ENCODE measurements at places on chromosomes 4 and X.

DNA sequence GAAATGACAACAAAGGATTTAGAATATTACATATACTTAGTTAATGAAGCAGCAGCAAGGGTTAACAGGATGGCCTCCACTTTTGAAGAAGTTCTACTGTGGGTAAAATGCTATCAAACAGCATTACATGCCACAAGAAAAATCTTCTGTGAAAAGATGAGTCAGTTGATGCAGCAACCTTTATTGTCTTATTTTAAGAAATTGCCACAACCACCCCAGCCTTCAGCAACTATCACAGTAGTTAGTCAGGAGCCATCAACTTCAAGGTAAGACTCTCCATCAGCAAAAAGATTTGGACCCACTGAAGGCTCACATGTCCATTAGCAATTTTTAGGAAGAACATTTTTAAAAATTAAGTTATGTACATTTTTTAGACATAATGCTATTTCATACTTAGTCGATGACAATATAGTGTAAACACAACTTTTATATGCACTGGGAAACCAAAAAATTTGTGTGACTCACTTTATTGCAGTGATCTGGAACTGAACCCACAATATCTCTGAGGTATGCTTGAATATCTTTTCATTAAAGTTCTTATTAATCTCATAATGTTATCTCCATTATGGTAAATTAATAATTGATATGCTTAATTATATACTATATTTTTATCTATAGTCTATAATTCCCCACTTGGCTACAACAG, 81.2 kb downstream of the SPCS3 start:
- no peak for DNase-seq

DNA sequence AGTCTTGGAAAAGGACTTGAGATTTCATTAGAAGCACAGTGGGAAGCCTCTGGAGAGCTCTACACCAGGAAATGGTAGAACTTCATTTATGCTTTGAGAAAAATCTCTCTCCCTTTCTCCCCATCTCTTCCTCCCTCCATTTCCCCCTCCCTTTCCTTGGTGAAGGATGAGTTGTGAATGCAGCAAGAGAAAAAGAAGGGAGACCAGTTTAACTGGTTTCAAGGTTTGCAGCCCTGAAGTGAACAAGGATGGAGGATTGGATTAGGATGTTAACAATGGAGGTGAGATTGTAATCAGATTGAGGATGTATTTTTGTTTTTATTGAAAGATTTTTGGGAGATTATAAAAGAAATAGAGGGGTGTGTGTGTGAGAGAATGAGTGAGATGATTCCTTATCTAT, 99.5 kb downstream of the ANK2 start:
- DNase-seq = no peak

- DNase-seq = no peak
Measured at GRCh38 chr4:165079476-165079875, 25.8 kb downstream of the TRIM75 start.

DNA sequence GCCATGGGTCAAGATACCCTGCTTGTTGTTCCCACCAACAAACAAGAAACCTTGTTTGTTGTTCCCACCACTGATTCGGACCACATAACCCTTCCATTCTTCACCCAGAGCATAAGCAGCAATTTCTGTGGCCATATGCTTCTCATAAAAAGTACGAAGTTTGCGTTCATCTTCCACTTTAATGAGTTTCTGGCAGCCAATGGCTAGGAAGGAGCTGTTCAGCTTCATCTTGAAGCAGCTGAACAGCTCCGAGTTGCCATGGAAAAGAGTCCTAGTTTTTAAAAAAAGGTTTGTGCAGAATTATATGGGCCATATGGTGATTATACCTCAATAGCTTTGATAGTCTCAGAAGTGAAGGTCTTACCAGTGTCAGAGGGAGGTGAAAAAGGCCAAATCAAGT, 65.3 kb downstream of the ENOPH1 start:
- DNase-seq = no peak

- no peak for DNase-seq
Measured at GRCh38 chr4:20859097-20859781, 159.0 kb downstream of the PACRGL start.

GRCh38 chr4:70994387-70995099, 1.1 kb downstream of the DCK start:
- no peak for DNase-seq

- DNase-seq = no peak
Measured at GRCh38 chr4:113872426-113873260, 106.8 kb downstream of the ARSJ start.
